ENCODE measurements at places on chromosomes 2 and 18.
A peak's percentile ranks its signal among the peaks of the same experiment; 100 is the strongest.

- DNase-seq, result no peak
These were observed 786 bp downstream of the TAF1B start for GRCh38 chr2:9844036-9844483.

DNA sequence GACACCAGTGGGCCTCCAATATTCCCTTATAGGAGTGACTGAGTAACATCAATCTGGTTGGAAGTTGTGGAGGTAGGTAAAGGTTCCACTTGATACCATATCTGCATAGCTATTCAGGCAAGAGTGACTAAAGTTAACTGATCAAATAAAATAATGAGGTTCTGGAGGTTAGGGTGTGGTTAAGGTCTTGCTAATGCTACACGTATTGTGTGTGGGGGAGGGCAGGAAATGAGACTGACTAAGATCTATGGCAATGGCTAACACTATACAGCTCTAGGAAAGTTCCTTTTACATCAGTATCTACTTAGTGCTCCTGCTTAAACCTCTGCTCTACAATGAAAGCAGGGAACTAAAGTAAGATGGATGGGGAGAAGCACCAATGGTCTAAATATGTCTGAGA lies 149.1 kb upstream of the MGAT5 start:
- no peak for DNase-seq

- no peak for DNase-seq
These were observed 805.3 kb upstream of the RAB6C start for GRCh38 chr2:129174143-129174542.

DNA sequence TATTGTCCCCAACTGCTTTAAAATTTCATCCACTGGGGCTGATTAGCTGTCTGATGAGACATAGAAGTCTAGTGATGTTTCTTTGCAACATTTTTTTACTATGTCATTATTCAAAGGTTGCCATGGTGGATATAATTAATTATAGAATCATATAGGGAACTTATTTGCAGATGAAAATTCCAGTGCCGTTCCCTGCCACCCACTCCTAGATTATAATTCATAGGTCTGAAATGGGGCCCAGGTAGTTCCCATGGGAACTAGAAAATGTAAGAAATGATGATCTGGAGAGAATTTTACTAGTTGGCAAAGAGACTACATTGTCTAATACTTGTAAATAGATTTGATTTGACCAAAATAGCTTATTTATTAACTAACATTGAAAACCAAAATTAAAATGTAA lies 1496.5 kb upstream of the NXPH2 start:
- no peak for DNase-seq

DNA sequence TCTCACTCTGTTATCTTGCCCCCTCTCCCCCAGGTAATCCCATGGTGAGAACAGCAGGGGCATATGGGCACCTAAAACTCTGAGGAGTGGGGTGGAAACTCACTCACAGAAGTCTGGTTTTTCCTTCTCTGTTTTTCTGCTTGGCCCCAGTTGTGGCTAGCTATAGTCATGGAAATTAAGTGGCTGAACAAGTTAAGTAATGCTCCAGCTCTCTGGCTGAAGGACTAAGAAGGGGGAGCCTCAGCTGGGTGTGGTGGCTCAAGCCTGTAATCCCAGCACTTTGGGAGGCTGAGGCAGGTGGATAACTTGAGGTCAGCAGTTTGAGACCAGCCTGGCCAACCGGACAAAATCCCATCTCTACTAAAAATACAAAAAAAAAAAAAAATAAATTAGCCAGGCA lies 261.0 kb downstream of the TPGS2 start:
- DNase-seq, result no peak

DNA sequence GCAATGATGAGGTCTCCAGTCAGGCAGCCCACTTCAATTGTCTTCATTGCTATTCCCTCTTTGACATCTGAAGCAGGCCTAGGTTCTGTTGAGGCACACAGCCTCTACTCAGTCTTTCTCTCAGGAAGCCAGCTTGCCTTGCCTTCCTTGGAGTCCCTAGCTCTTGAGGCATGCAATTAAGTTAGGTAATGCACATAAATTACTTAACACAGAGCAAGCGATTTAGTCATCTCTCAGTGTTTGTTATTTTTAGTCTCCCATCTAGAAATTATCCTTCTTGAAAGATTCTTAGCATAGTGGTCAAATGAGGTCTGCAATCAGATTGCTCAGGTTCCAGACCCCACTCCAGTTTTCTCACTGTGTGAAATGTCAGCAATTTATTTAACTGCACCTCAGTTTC lies 32.0 kb downstream of the SULT1C4 start:
- no peak for DNase-seq

DNA sequence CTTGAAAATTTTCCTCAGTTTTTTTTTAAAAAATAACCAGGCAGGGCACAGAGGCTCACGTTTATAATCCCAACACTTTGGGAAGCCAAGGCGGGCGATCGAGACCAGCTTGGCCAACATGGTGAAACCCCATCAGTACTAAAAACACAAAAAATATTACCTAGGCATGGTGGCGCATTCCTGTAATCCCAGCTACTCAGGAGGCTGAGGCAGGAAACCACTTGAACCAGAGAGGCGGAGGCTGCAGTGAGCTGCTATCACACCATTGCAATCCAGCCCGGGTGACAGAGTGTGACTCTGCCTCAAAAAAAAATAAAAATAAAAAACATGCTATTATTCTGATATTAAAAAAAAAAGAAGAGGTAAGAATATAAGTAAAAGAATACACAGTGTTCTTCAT lies 191.0 kb downstream of the ZEB2 start:
- DNase-seq, result no peak

DNA sequence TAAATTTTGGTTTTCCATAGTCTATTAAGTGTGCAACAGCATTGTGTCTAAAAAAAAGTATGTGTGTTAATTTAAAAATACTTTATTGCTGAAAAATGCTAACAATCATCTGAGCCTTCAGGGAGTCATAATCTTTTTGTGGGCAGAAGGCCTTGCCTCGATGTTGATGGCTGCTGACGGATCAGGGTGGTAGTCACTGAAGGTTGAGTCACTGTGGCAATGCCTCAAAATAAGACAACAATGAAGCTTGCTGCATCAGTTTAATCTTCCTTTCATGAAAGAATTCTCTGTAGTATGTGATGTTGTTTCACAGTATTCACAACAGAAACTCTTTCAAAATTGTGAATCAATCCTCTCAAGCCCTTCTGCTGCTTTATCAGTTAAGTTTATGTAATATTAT lies 31.3 kb downstream of the HDHD2 start:
- no peak for DNase-seq

DNA sequence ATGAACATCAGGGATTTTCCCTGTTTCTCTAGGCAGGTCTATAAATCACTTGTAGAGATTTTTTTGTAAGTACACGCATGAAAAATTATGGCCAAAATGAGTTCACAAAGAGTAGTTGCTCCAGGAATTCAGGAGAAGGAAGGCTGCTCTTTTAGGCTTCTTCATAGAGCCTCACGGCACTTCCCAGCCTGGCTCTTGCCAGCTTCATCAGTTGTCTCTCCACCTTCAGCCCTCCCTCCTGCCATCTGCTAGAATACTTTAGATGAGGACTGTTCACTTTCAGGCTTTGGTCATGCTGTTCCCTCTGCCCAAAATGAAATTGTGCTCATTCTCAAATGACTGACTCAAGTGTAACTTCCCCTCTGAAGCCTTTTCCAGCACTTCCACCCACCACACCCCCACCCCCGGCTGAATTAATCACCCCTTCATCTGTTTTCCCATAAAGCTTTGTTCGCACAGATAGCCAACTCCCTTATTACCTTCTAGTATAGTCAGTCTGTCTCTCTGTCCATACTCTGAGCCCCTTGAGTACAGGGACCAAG lies 1.8 kb upstream of the ABCA12 start:
- DNase-seq, result no peak

GRCh38 chr2:205965707-205966106 lies 120.3 kb downstream of the INO80D start:
- DNase-seq, result no peak

- no peak for DNase-seq
These were observed at the start of gene PDCD1 for GRCh38 chr2:241858206-241859016. TSS of gene PDCD1 (minus strand) at chr2:241858894. CDS start at chr2:241858838, 56 bp downstream.

GRCh38 chr18:55511277-55511676 lies 76.7 kb downstream of the TCF4 start:
- no peak for DNase-seq

DNA sequence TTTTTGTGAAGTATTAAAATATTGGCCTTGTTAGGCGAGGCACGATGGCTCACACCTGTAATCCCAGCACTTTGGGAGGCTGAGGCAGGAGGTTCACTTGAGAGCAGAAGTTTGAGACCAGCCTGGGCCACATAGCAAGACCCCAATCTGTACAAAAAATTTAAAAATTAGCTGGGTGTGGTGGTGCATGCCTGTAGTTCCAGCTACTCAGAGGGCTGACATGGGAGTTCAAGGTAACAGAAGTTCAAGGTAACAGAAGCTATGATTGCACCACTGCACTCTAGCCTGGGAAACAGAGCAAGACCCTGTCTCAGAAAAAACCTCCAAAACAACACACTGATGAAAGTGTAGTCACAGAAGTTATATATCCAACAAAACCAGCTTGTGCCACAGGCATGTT lies 39.8 kb downstream of the IMPA2 start:
- DNase-seq, result no peak

- no peak for DNase-seq
These were observed 127.0 kb upstream of the FZD5 start for GRCh38 chr2:207896525-207897285.

GRCh38 chr2:159093497-159093896 lies 125.1 kb downstream of the TANC1 start:
- no peak for DNase-seq

- peak; percentile 91 for DNase-seq
These were observed 234.4 kb upstream of the EPAS1 start for GRCh38 chr2:46062637-46063412.

DNA sequence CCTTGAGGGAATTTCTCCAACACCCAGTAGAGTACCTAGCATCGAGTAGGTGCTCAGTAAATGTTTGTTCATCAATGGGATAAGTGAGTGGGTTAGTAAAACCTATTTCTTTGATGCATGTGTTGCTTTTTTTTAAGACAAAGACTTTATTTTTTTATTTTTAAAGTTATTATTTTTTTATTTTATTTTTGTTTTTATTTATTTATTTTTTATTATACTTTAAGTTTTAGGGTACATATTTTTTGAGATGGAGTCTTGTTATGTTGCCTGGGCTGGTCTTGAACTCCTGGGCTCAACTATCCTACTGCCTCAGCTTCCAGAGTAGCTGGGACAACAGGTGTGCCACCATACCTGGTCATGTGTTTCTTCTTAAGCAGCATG lies 20.8 kb downstream of the PLEK start:
- DNase-seq, result no peak

- no peak for DNase-seq
These were observed 43.0 kb downstream of the G6PC2 start for GRCh38 chr2:168944065-168944464.

- peak; percentile 10 for DNase-seq
These were observed 245.1 kb downstream of the NEDD4L start for GRCh38 chr18:58288921-58289797.

DNA sequence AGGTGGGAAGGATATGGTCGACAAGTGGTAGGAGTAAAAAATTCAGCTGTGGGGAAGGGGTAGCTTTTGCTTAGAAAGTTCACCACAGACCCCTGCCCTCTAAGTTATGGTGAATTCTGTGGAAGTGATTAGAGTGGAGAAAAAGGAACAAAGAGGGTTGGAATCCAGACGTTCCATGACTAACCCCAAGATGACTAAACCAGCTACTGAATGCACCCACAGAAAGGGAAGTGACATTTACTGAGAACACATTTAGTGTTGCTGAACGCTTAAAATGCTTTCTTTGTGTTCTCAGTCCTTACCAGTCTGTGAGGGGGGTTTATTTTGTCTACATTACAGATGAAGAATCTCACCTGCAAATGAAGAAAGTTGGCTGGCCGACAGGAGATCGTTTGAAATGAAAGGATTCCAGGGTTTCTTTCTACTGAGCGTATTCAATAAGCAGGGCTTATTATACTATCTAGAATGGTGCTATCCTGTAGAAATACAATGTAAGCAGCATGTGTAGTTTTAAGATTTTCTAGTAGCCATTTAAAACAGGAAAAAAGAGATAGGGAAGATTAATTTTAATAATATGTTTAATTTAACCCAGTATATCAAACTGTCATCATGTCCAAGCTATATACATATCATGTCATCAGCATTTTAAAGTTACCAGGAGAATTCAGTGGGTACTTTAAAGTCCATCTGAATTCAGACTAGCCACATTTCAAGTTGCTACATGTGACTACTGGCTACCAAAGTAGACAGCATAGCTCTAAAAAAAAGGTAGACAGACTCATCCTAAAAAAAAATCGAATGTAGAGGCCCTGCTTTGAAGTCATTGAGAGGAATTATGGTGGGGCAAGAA lies 60.1 kb downstream of the LIMS1 start:
- DNase-seq, result peak; percentile 80

DNA sequence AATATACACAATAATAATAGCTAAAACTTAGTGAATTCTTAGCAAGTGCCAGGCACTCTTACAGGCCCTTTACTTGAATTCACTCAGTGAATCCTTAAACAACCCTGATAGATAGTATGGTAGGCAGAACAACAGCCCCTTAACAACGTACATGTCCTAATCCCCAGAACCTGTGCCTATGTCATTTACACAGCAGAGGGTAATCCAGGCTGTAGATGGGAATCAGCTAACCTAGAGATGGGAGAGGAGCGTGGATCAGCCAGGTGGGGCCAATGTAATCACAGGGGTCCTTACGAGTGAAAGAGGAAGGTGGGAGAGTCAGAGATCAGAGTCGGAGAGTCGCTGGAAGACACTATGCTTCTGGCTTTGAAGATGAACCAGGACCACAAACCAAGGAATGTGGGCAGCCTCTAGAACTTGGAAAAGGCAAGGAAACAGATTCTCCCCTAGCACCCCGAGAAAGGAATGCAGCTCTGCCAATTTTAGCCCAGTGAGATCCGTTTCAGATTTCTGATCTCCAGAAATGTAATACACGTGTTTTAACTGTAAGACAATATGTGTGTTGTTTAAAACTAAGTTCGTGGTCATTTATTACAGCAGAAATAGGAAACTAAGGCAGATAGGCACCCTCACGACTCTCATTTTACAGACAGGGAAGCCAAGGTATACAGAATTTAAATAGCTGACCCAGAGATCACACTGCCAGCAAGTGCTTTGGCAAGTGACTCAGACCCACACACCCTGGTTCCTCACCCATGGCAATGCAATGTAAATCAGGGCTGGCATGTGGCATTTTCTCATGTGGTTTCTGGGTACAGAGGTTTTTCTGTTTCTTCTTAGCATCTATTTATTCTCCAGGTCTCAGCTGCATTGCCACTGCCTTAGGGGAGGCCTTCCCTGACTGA lies 68.9 kb downstream of the DOCK10 start:
- DNase-seq, result no peak

- peak; percentile 8 for DNase-seq
These were observed 626 bp downstream of the CAPN10 start for GRCh38 chr2:240586919-240587800.

Measured in inflammatory macrophage treated with lipopolysaccharide for 1 hour (primary cell).